ENCODE measurements at places on chromosomes 3 and 15. TPM values are rescaled to one million over a fixed set of nuclear protein-coding genes. Genes with fewer than 3 reads are reported as not detected.

The PRR23A gene
- total RNA-seq = not detected

DNA sequence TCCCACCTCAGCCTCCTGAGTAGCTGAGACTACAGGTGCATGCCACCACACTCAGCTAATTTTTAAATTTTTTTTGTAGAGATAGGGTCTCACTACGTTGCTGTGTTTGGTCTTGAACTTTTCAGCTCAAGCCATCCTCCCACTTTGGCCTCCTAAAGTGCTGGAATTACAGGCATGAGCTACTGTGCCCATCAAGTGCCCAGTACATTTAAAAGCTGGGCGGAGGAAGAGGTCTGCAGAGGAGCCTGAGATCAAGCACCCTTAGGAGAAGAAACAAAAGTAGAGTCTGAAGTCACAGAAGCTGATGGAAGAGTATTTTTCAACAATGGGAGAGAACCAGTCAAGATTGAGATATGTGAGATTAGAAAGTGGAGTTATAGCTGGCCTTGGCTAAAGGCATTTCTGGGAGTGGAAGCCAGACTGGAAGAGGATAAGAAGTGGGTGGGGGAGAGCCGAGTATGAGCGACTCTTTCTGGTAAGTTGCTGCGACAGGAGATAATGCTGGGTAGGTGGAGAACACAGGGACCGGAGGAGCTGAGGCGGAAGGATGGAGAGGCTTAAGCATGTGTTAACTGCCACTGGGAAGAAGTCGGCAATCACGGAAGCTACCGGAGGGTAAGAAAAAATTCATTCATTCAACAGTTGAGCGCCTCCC, 782 bp upstream of the IREB2 start:
- DNase-seq = no peak

DNA sequence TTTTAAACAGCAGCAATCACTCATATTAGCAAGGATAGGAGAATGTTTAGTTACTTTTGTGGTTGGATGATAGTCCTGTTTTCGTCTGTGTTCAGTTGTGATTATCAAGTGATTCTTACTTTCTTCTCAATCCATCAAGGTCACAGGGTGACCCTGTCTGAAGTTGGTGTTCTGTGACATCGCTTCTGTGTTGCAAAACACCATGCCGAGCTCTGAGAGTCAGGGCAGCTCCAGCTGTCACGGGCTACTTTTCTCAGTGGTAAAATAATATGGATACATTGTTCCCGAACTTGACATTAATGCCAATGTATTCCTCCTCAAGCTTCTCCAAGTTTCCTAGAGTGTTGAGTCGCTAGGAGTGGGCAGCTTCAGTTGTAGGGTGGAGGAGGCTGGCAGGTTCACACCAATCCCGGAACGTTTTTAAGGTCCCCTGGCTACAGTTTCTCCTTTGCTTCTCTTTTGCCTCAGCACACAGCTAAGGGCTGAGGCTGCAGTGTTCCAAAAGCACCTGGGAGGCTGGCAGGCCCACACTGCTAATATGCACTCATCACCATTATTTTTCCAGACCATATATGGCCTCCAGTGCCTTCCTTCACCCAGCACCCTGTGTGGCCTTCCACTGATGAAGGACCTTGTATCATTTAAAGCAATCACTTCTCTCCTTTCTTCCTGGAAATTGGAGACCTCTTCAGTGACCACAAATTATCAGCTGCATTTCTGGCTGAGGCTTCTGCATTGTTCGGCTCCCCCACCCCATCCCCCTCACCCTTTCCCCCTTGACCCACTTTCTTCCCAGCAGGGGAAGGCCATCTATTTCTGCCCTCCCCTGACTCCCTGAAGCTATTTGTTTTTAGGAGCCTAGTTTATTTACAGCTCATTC, 25.8 kb downstream of the COLQ start:
- DNase-seq = no peak

The RNU6-1 gene
- not detected for total RNA-seq

The MINAR1 gene
- 1.7 TPM for total RNA-seq

The LRTM1 gene
- not detected for total RNA-seq

GRCh38 chr3:151315136-151315535, 1.5 kb downstream of the GPR87 start:
- DNase-seq = peak; percentile 59

GRCh38 chr3:49781415-49782199, 4.7 kb downstream of the IP6K1 start:
- DNase-seq = no peak

The SLC28A1 gene
- not detected for total RNA-seq

The ARL14 gene
- 0.22 TPM for total RNA-seq

The RSL24D1 gene
- total RNA-seq = 76.1 TPM

DNA sequence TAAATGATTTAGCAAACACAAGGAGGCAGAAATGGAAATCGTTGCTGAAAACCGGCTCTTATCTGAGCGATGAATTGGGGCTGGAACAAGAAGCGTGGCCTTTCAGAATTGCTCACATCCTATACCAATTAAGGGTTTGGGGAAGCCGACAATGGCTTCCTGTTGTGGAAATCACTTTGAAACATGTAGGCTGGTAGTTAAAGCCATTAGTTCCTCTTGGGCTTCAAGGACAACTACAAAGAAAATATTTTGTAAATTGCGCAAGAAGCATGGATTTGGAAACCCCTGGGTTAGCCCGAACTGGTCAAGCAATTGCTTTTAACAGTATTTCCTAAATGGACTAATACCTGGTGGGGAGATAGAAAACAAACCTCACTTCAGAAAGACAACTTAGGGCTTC, 182.4 kb downstream of the ADAMTS9 start:
- no peak for DNase-seq

DNA sequence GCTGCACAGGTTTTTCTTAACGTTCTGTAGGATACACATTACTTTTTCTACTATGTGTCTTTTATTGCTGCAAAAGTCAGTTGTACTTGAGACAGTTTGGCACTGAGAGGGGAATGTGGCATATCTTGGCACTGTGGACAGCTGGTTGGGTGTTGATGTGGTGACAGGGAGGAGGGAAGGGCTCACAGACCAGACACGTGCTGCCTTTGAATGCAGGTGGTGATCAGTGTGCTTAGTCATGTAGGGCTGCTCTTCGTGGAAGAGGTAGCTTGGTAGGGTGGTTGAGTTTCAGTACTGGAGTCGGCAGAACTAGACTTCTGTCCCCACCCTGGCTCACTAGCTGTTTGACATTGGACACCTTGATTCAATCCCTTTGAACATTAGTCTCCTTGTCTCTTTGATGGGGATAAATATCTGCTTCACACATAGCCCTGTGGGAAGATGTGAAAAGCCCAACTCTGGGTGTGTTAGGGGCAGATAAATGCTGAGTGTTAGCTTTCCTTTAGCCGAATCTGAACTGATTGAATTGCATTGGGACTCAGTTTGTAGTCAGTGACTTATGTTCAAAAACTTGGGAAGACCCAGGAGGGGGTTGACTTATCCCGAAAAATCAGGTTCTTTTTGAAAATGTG, 108.4 kb downstream of the PTPRG start:
- no peak for DNase-seq

- peak; percentile 83 for DNase-seq
Observed at GRCh38 chr15:39580485-39581241, at the start of gene THBS1. TSS of gene THBS1 (plus strand) at chr15:39581079. CDS start at chr15:39581858, 779 bp downstream.

- peak; percentile 89 for DNase-seq
Observed at GRCh38 chr3:111761309-111761795, 97.7 kb upstream of the PHLDB2 start.

- DNase-seq = peak; percentile 39
Observed at GRCh38 chr15:51312166-51313073, 26.0 kb downstream of the CYP19A1 start.

The FOXB1 gene
- 1.3 TPM for total RNA-seq

- DNase-seq = no peak
Observed at GRCh38 chr15:82653483-82654168, 6.5 kb upstream of the CPEB1 start.

DNA sequence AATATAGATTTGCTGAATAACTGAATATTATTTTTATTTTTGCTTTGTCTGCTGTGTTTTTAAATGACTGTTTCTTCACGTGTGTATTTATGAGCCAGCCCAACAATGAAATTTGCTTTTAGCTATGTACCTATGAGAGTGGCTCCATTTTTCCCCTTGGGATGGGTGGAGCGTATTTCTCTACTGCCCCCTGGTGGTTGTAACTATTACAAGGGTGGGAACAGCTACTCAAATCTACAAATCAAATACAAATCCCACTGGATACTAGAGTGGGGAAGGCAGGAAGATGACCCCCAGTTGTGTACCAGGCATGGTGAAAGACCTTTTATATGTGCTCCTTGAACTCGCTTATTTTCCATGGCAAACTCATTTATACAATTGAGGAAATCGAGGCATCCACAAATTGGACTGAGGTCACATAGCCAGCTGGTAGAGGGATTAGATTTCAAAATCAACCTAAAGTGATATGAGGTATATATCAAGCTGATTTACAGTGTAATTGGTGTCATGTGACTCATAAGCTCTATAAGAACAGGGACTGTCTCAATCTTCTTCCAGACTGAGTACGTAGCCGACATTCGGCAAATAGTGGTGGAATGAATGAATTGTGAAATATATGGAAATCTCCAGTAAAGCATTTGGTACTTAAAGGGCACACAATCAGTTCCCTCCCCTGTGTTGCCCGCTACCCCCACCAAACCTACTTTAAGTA, 69.5 kb upstream of the VEPH1 start:
- peak; percentile 24 for DNase-seq

DNA sequence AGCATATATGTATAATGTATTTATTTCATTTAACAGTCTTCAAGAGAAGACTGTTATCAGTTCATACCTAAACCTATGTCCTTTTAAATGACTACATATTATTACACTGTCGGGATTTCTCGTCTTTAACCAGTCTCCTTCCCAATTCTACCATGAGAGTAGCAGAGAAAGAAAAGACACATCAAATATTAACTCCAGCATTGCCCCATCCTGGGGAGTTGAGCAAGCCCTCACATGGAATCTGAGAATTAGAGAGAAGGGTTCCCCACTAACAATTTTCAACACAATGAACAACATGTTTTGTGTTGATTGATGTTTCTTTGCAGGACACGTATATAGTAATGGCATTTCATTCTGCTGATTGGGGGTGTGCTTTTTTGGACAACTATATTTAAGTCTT, 257.4 kb downstream of the ADAMTSL3 start:
- no peak for DNase-seq

The BMF gene
- 31.0 TPM for total RNA-seq

The MOBP gene
- total RNA-seq = 0.41 TPM

DNA sequence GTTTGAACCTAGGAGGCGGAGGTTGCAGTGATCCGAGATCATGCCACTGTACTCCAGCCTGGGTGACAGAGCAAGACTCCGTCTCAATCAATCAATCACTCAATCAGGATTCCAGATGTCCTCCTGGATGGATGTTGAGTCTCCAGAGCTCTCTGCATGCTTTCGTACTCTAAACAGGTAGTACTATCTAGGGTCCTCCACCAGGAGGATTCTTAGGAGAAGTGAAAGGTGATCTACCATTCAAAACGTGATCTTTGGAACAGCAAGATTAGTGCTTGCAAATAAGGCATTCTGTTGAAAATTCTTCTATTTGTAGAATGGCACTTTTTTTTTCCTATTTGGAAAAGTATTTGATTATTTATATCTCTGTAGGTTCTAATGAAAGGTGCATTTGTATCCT, 34.3 kb downstream of the CNOT10 start:
- DNase-seq = no peak

GRCh38 chr15:69578787-69579583, 126.4 kb downstream of the RPLP1 start:
- DNase-seq = peak; percentile 36

The TRPM1 gene
- not detected for total RNA-seq

DNA sequence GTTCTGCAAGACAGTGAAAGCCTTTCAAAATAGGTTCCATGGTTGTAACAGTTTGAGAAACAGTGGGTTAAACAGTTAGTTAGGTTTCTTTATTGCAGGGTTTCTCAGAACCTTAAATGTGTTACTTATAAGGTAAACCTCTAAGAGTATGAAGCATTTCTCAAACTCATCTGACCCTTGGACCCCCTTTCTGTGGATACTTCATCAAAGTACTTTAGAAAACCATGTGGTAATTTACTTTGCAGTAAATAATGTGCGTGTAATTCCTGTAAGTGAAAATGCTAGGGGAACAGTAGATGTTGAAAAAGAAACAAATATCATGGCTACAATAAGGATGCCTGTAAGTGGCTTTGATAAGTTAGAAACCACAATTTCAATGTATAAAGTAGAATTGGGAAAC, 354.6 kb upstream of the RARB start:
- no peak for DNase-seq

The HTR3E gene
- total RNA-seq = not detected

- peak; percentile 67 for DNase-seq
Observed at GRCh38 chr15:33722005-33722672, 246.2 kb upstream of the CHRM5 start.

DNA sequence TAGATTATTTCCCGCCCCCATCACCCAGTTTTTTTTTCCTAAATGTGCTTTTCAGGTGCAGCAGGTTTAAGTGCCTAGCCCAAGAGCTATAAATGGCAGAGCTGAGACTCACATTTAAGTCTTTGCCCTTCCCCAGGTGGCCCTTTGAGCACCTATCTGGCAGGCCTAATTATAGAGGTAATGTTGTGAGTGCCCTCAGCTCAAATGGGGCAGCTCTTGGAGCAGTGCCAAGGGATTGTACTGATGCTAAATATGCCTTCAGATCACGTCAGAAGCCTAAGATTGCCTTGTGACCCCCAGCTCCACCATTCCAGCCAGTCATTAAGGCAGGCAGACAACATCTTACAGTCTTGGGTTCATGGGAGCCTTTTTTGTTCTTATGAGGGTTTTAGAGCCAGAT, 159.5 kb downstream of the RPLP1 start:
- no peak for DNase-seq

DNA sequence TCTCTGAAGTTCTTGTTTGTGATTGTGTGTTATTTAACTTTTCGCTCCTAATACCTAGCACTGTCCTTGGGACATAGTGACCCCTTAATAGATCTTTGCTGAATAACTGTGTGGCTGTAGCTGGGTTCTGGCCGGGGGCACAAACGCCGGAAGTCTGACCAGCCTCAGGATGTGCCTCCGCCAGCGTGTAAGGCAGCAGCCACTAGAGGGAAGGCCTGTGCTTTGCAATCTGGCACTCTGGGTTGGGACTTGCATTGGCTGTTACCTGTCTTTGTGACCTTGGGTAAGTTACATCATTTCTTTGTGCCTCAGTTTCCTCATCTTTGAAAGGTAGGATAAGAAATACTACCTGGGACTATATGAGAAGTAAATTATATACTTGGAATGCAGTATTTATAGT, 158.7 kb downstream of the GHSR start:
- DNase-seq = no peak

GRCh38 chr15:38758043-38758442, 193.4 kb upstream of the RASGRP1 start:
- peak; percentile 73 for DNase-seq

- DNase-seq = peak; percentile 6
Observed at GRCh38 chr3:53705024-53705745, 141.0 kb downstream of the CHDH start.

The PROK2 gene
- total RNA-seq = not detected

The SV2B gene
- not detected for total RNA-seq

The CDC25A gene
- 4.6 TPM for total RNA-seq
